Hematopoietic multipotent progenitor cell treated with erythropoietin and hydrocortisone succinate and interleukin-3 and kit ligand, for 8 days (in vitro differentiated cells): ENCODE measurements at places on chromosomes 2 and 18.

- no peak for DNase-seq
Observed at GRCh38 chr2:101985793-101986164, 6.0 kb upstream of the IL1R2 start.

- no peak for DNase-seq
Observed at GRCh38 chr2:236993286-236993685, 92.4 kb upstream of the COPS8 start.

DNA sequence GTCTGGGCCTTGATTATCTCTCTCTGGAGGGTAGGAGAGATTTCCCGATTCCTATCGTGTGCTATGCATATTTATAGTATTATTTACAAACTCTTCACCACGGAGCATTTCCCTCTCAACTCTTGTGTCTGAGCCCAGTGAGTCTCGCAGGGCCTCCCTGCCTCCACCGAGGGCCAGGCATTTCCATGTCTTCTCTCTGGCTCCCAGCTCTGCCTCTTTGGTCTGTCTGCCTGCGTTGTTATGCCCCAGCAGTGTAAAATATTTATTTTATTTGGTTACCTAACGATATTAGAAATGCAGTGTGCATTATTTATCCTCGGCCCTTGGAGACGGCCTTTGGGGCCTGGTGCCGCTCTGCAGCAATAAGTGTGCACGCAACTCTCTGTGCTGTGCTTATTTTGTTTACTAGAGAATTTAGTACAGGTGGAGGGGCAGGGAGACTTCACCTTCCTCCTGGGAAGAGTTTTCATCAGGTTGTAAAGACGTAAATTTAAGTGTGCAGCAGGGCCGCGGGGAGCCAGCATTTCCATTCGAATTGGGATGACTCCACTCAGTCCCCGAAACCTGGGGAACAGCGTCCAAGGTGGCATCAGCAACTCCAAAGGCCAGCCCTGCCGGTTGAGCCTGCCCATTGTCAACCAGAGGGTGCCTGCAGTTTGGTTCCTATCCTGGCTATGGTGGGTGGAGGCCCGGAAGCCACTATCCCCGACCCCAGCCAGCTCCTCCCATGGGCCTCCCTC lies 100.2 kb downstream of the PTGR3 start:
- DNase-seq: no peak

GRCh38 chr2:119206201-119206600 lies 17.4 kb upstream of the STEAP3 start:
- no peak for DNase-seq

DNA sequence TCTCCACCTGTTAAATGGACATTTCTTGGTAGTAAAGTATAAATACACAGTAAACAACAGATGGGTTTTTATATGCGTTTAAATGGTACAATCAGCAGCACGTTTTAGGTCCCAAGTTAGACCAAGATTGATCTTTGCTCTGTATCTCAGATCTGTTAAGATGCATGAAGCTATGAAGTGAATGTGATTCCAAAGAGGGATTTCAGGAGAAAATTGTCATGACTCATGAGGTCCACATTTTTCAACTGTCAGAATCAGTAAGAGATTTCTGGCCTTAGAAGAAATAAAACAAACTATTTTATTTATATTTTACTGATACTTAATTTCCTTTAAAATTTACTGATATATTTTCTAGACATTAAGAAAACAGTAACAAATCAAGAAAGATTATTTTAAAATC lies 142.7 kb downstream of the EML6 start:
- DNase-seq: no peak

- DNase-seq: no peak
Observed at GRCh38 chr2:40746191-40746590, 294.3 kb upstream of the SLC8A1 start.

DNA sequence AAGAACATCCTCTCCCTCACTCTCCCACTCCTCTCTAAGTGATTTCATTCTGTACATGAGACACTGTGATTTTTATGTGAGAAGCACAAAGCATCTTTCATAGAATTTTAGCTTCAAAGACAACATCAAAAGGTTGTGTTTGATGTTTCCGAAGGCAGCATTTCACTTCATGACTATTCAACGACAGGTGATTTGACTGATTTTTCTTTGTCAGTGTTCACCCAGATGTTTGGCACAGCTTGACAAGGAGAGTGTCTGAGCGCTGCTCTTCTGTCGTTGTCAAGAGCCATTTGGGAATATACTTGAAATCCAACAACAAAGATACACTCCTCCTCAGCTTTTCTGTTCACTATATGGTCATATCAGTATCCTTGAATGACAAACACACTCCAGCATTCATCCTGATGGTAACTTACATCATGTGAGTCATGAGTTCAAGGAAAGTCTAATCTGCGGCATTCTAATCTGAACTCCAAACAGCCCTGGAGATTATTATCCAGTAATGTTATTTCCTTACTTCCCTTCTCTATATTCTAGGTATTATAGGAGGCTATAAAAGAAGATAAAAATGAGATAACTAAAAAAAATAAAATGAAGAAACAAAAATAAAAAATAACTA lies 45.9 kb upstream of the ST6GAL2 start:
- DNase-seq: no peak

DNA sequence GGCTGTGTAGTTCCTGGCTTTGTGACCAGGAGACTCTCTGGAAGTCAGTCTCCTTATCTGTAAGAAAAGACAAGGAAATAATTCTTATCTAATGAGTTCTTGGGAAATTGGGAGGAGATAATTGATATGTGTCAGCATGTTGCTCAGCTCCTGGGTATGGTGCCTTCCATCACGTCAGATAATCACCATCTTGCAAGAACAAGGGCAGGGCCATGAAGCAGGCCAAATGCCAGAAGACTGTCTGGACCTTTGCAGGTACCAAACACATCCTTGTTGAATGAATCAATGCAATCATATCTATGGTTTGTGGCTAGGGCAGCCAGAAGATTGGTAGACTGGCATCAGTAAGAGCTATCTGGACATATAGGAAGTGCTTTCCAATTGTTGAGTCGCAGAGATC lies 473.5 kb downstream of the TNS1 start:
- no peak for DNase-seq
